DMS79 (cell line): ENCODE measurements at places on chromosomes 7 and 10.

GRCh38 chr10:86757113-86757972 lies 924 bp downstream of the BMPR1A start:
- no peak for DNase-seq

DNA sequence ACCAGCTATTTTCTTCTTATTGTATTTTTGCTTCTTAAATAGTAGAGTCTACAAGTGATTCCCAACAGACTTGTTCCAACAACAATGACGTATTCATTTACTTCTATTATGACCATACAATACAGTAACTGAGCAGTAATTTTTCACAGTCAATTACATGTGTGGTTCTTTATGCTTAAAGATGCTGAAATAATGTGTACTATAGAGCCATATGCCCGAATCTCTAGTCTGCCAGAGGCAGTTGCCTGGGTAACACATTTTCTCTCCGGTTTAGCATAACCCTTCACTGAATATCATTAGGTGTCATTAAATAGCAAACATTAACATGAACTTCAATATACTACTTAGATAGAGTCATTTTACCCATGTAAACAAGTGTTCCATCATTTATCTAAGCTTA lies 75.0 kb downstream of the SLC25A13 start:
- peak; percentile 7 for DNase-seq

- no peak for DNase-seq
These were observed 63.3 kb upstream of the CHST15 start for GRCh38 chr10:124156524-124157260.

DNA sequence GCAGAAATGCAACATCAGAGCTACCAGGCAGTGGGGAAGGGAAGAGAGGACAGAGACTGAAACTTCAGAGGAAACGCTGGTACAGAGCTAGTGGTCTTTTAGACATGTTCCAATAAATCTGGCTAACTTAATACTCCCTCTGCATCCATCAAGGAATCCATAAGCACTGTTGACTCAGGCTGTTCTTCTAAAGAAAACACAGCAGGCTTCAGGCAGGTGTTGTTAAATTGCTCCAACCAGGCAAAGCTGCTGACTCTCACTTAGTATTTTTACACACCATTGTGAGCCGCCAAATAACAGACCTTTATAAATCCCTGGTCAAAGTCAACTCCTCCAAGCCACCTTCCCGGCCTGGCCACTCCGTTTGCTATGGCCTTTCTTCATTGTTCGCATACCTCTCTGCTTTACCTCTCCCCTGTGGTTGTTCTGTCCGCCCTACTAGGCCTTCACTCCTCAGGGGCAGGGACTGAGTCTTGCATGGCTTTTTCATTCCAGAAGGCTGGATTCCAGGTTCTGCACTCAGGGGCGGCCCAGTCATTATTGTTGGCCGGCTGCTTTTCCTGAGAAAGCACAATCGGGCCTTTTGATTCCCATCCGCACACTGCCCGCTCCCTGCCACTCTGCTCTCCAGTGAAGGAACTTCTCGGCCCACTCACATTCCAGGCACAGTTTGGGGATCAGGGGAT lies 18.4 kb downstream of the CREB3L2 start:
- no peak for DNase-seq

DNA sequence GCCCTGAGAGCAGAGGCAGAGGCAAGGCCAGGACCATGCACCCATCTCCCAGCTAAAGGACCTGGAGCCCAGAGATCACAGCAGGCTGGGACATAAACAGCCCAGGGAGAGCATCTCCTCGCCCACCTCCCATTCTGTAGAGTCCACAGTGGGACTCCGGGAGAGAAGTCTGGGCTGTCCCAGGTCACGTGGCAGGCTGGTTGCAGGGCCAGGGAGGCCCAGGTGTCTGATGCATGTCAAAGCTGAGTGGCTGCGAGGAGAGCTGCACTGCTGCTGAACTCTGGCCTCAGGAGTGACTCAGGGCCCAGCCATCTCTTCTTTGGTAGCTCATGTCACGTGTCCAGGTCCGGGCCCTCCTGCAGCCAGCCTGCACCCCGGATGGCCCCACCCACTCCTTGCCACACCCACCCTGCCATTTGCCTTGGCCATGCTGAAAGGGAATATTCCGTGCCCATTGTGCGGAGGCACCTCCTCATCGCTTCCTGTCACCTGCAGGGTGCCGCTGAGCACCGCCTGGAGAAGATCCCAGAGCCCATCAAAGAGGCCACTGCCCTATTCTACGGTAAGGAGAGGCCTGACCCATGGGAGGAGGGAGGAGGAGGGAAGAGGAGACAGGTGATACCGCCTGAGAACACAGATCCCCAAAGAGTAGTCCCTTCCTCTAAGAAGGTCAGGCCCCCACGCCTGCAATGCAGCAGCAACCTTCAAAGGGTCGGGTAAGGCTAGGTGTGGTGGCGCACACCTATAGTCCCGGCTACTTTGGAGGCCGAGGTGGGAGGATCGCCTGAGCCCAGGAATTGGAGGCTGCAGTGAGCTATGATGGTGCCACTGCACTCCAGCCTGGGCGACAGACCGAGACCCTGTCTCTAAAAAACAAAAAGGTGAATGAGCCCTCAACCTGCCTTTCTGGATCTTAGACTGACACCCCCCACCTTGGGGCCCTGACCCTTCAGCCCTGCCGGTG lies 12.6 kb upstream of the SH2B2 start:
- no peak for DNase-seq

DNA sequence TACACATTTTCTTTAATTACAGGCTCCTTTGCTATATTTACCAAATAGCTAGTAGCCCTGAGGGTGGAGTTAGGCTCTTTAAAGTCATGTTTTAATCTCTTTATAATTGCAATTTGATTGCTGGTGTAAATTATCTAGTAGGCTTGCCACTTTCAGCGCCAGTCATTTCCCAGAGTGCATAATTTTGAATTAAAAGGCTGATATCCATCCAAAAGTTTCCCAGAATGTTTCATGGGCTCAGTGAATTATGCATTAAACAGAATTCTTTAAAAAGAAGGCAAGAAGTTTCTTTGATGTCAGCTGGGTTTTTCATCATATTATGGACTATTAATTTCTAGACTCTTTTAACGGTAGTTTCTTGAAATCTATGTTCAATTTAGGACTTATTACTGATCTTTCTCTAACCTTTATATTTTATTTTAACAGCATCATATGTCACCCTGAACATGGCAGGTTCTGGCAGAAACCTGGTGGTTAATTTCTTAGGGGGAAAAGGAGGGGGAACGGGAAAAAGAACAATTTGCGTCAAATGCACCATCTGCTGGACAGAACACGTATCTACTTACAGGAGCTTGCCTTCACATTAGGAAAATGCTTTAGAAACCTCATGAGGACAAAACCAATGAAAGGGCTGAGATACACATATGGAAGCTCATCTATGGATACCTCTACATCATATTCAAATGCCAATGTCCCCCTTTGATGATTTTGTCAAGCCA lies 171.1 kb downstream of the GRM3 start:
- no peak for DNase-seq

DNA sequence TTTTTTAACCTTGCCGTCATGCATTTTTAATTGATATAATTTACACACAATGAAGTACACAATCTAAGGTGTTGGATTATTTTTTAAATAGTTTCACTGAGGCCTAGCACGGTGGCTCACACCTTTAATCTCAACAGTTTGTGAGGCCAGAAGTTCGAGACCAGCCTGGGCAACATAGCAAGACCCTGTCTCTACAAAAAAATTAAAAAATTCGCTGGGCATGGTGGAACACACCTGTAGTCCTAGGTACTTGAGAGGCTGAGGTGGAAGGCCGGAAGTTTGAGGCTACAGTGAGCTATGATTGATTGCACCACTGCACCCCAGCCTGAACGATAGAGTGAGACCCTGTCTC lies 92.8 kb upstream of the OIT3 start:
- no peak for DNase-seq

DNA sequence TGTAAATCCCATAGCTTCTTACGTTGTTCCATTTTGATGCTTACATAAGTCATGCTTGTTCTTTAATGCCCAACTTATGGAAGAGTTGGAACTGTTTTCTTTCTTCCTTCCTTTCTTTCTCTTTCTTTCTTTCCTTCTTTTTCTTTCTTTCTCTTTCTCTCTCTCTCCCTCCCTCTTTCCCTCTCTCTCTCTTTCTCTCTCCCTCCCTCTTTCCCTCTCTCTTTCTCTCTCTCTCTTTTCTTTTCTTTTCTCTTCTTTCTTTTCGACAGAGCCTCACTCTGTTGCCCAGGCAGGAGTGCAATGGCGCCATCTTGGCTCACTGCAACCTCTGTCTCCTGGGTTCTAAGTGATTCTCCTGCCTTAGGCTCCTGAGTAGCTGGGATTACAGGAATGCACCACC lies 18.9 kb downstream of the FAM131B start:
- DNase-seq: no peak

- no peak for DNase-seq
These were observed 37.0 kb downstream of the NRAP start for GRCh38 chr10:113626809-113627355.

- DNase-seq: no peak
These were observed 213.6 kb upstream of the FOXK1 start for GRCh38 chr7:4468320-4469102.

DNA sequence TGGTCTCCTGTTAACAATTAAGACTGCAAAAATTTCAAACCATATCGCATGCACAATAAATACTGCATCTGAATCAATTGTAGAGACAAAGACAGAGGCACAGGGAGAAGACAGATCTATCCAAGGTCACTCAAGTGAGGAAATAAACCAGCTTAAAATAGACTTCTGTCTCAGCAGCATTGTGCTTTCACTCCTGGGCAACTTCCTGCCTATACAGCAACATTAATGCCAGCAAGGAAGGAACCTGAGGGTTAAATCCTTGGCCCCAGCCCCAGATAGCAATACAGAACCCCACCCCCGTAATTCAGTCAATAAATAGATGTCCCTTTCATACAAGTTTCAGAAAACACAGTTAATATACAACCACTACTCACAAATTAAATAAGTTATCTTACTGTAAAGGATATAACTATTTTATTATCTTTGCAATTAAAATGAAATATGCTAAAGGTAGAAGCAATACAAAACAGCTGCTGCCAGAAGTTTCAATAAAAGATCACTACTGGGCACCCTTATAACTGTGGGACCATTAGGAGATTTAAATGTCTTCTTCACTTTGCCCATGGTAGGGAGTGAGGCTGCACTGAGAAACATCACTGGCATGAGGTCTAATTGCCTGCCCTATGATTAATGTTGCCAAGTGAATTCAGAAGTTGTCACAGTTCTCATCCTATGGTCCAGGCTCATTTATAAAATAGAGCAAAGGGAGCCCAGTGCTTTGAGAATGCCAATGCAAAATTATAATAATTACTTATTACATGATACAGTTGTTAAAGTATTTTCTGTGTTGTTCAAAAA lies 49.4 kb downstream of the CAV1 start:
- DNase-seq: no peak

GRCh38 chr10:95304976-95305375 lies 14.2 kb upstream of the PDLIM1 start:
- DNase-seq: no peak

DNA sequence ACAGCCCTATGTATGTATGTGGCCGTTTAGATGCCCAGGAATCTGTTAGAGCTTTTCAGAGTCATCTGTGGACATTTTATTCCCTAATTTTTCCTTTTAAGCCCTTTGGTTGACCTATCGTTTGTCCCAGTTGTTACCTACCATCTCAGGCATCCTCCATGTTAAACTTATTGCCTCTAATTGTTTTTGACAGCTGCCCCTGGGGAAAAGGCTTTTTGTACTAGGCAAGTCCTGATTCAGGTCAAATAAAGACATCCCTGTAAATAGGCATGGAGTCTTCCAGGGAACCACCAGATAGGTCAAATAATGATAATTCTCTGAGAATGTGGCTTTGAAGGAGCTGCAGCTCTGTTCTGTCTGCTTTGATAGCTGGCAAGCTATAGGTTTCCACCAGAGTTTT lies 87.7 kb upstream of the CYP26C1 start:
- DNase-seq: no peak

GRCh38 chr10:103709341-103709920 lies 145.9 kb downstream of the SH3PXD2A start:
- DNase-seq: no peak

DNA sequence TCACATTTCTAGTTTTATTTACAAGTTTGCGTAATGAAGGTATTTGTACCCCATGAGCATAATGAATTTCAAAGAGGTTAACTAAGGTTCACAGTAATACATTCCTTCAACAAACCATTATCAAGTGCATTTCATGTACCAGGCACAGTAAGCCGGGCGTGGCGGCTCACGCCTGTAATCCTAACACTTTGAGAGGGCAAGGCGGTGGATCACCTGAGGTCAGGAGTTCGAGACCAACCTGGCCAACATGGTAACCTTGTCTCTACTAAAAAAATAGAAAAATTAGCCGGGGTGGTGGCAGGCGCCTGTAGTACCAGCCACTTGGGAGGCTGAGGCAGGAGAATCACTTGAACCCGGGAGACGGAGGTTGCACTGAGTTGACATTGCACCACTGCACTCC lies 4.3 kb upstream of the EIF3A start:
- DNase-seq: no peak

DNA sequence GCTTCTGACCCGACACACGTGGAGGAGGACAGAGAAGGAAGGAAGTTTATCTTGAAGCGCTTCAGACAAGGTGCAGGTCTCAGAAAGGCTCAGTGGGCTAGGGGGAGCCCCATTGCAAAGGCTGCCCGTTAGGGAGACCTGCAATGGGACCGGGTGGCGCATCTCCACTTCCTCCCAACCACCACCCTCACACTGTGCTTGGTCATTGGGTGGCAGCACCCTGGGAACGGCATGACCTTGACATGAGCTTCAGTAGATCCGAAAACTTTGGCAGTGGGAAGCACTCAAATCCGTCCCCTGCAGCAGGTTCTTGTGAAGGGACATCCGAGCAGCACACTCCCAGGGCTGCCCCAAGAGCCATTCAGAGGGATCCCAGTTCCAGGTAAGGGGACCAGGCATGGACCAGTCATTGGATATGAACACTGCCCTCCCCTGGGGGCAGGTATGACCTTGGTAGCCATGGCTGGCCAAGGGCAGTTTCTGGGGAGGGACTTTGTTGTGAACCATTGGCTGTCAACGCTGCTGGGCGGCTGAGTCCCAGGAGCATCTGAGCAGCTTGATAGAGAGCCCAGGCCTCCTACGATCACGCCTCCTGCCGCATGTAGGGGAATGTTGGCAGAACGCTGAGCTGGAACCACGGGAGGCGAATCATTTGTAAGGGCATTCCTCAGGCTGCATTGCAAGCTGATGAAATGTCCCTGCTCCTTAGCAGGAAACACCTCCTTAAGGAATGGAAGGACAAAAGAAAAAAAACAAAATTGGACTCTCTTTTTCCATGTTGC lies 31.7 kb downstream of the GALNTL5 start:
- DNase-seq: no peak

- DNase-seq: peak; percentile 41
These were observed 1.2 kb downstream of the PPP1R9A start for GRCh38 chr7:94908323-94909178.
